ENCODE measurements at places on chromosomes 1 and 21. TPM values are rescaled to one million over a fixed set of nuclear protein-coding genes. Genes with fewer than 3 reads are reported as not detected.

- peak; percentile 29 for DNase-seq
Measured at GRCh38 chr1:77888081-77888780, at the start of gene NEXN. TSS of gene NEXN (plus strand) at chr1:77888624. CDS start at chr1:77916107, 27,483 bp downstream.

Gene HAO2
- total RNA-seq, result not detected

Gene FMOD
- 1.9 TPM for total RNA-seq

Gene MRPL9
- total RNA-seq, result 70.6 TPM

- DNase-seq, result no peak
Measured at GRCh38 chr1:46288485-46289133, 14.8 kb downstream of the LRRC41 start.

GRCh38 chr1:54161495-54162168 lies 8.8 kb upstream of the CDCP2 start:
- no peak for DNase-seq

Gene ADORA3
- total RNA-seq, result 0.54 TPM

- no peak for DNase-seq
Measured at GRCh38 chr1:17265162-17265561, 16.3 kb downstream of the PADI3 start.

Gene NR1I3
- total RNA-seq, result not detected

- DNase-seq, result peak; percentile 75
Measured at GRCh38 chr21:42614811-42615351, 38.5 kb upstream of the PDE9A start.

DNA sequence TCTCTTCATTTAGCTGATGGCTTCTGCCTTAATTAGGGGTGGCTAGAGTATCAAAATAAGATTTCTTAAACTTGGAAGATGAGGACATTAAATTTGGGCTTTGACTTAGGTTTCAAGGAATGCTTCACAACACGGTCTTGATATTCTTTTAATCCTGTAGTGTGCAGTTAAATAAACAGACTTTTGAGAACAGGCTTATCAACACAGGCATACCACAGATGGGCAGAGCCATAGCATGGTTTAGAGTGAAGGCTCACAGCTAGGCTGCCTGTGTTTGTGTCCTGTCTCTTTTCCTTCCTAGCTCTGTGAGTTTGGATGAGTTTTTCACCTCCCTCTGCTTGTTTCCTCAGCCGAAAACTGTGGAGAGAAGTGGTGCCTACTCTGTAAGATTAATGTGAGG lies 102.3 kb upstream of the IPO9 start:
- no peak for DNase-seq
